ENCODE measurements at places on chromosomes 2 and 18.

- no peak for DNase-seq
Observed at GRCh38 chr18:60413944-60414547, 41.5 kb upstream of the MC4R start.

- no peak for DNase-seq
Observed at GRCh38 chr2:137383391-137383790, 580.9 kb upstream of the HNMT start.

GRCh38 chr2:41966431-41966893 is 81.4 kb upstream of the PKDCC start:
- DNase-seq: no peak

- DNase-seq: no peak
Observed at GRCh38 chr18:75390854-75391253, 36.6 kb downstream of the SMIM21 start.

GRCh38 chr2:176184749-176185148 is 3.7 kb upstream of the HOXD1 start:
- no peak for DNase-seq

Data from stimulated activated CD8-positive, alpha-beta memory T cell treated with anti-CD3 and anti-CD28 coated beads, Interleukin-4, amount 100 ng/mL, for 1 hour (primary cell).